ENCODE measurements at places on chromosomes 3 and 15. TPM values are rescaled to one million over a fixed set of nuclear protein-coding genes. Genes with fewer than 3 reads are reported as not detected.

DNA sequence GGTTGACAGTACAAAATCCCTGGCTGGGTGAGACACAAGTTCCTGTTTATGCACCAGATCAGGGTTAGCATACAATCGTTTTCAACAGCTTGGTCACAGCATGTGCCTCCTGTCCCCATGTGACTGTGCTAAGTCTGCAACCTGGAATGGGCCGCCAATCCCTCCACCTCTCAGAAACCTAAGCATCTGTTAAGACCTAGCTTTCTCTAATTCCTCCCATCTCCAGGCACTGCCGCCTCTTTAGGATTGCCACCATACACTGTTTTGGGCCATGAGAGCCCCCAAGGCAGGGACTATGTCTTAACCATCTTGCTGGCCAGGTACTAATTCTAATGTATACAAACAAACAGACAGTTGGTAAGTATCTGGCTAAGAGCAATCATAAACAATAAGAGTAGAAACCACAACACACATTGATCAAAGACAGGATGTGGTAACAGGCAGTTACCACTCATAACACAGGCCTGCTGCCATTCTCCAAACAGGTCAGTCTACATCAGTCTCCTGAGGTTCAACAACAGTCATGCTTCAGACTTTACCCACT, 25.6 kb downstream of the SEC22C start:
- no peaks in the 10 kb centered on the region for H3K27me3 ChIP-seq
- peaks cover 41% of the 10 kb centered on the region for H3K36me3 ChIP-seq
- no peak overlapping the region for H3K27ac ChIP-seq
- H3K4me1 ChIP-seq = no peaks in the 10 kb centered on the region
- H3K4me3 ChIP-seq = no peak overlapping the region
- no peak for DNase-seq

DNA sequence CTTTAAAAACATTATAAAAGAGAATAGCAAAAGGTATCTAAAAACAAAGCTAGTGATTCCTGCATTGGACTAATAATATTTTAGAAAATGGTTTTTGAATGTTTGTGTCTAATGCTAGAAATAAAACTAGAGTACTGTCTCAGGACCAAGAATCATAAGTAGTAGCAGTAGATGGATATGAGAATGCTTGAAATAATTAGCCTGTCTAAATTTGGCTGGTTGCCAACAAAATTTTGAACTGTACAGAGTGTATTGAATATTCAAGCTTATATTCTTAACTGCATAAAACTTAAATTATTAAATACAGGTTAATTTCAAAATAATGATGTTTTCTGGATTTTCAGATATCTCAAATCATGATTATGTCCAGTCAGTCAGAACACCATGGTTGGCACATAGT, 14.0 kb downstream of the ABHD5 start:
- no peak for DNase-seq
- H3K27ac ChIP-seq = no peak overlapping the region
- H3K27me3 ChIP-seq = no peaks in the 10 kb centered on the region

SCAANT1 gene
- not detected for total RNA-seq

DNA sequence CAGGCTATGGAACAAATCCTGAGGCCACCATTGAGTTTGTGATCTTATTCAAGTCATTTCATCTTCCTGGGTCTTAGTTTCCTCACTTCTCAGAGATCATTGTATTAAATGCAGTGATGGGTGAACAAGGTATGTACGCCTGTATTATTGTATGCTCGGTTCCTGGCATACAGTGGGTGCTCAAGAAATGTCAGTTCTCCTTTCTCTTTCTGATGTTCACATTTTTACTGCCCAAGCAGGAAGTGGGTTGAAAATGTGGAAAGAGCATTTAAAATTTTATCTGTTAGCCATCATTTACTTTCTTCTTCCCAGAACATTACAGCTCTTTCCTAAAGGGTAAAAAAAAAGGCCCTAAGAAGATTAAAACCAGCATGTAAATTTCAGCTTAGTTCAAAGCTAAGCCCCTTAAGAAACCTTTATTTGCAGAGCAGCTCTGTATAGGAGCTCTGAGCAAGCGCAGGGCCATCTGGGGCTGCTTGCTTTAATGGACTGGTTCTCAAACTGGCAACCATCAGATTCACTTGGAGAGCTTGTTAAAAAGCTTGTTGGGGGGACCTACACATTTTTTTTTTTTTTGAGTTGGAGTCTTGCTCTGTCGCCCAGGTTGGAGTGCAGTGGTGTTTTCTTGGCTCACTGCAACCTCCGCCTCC, 179.4 kb downstream of the CHST2 start:
- H3K27me3 ChIP-seq = peaks cover 14% of the 10 kb centered on the region
- H3K4me1 ChIP-seq = peaks cover 34% of the 10 kb centered on the region
- DNase-seq = no peak
- H3K36me3 ChIP-seq = no peaks in the 10 kb centered on the region
- H3K27ac ChIP-seq = no peak overlapping the region

CCR3 gene
- not detected for total RNA-seq

- no peak overlapping the region for H3K27ac ChIP-seq
- no peak for DNase-seq
- H3K36me3 ChIP-seq = no peaks in the 10 kb centered on the region
Observed at GRCh38 chr3:21889166-21889565, 138.2 kb upstream of the ZNF385D start.

DNA sequence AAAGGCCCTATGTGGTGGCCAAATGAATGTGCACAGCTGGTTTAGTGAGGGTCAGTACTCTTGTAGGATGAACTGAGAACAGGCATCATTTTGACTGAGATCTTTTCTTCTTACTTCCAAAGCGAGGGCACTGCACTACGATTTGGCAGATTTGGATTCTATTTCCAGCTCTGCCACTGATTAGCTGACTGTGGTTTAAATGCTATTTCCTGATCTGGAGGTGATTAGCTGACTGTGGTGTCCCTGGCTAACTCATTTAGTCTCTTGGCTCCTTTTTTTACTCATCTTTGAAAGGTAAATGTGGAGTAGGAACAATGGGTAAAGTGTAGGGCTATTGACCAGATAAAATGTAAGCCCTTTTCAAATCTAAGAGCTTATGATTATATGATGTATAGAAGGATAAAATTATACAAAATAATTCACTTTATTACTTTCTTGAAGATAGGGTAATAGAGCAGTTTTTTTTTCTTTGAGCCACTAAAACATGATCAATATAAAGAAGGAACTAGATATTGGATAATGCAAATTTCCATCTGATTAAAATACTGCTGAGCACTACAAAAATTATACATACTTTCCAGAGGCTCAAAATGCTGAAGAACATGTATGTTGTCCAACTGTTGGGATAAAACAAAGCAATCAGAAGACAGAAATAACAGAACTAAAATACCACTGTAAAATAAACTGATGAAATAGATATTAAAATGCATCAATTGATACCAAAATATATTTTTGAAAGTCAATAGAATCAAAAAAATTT, 39.7 kb upstream of the PLOD2 start:
- DNase-seq = no peak
- no peak overlapping the region for H3K4me3 ChIP-seq
- H3K27ac ChIP-seq = no peak overlapping the region

Measured in mesothelial cell of epicardium (in vitro differentiated cells).